CD4-positive, alpha-beta T cell treated with Interleukin-21 for 1 hour (primary cell): ENCODE measurements at places on chromosomes 2 and 18.

- peak; percentile 2 for DNase-seq
These were observed at the start of gene PIEZO2 for GRCh38 chr18:11149441-11150270. TSS of gene PIEZO2 (minus strand) at chr18:11149569. CDS start at chr18:11148588, 981 bp downstream.

DNA sequence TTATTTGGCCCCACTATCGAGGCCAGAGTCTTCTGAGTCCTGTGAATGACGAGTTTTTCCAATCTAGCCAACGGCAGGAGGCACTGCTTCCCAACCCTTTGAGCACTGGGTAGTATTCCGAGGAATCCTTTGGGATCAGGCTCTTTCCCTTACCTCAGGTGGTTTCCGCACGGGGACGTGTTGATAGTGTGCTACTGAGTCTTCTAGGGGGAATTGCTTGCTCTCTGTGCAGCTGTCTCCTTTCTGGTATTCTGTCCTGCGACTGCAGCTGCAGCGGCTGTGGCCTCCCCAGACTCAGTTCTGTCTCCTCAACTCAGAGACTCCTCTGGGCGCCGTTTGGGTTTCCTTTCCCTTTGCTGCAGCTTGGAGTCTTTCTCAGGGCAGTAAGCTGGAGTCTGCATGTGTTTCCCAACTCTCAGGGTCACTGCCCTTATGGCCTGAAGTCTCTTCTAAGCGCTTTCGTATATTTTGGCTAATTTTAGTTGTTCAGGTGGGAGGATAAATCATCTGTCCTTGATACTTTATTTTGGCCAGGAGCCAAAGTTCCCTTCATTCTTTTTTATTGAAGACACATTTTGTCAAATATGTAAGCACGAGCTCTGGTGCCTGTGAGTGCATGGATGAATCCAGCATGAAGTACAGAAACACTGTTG, 118.4 kb downstream of the MAP4K4 start:
- DNase-seq: no peak

DNA sequence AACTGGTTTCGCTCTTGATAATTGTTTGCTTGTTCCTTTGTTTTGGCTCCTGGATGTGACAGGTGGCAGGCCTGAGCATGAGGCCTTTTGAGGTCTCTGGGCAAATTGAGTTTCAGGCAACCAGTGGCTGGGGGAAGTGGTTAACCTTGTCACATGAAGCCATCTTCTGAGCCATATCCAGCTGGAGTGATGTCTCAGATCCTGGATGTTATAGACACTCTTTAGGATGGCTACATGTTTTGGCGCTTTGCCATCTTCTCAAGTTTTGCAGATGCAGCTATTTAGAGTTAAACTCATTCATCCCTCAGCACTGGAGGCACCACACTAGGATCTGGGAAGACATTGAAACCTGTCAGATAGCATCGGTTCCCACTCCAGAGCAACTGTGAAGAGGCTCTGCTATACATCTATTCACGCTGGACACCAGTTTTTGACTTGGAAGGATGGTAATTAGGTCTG, 25.3 kb upstream of the TACR1 start:
- DNase-seq: no peak

DNA sequence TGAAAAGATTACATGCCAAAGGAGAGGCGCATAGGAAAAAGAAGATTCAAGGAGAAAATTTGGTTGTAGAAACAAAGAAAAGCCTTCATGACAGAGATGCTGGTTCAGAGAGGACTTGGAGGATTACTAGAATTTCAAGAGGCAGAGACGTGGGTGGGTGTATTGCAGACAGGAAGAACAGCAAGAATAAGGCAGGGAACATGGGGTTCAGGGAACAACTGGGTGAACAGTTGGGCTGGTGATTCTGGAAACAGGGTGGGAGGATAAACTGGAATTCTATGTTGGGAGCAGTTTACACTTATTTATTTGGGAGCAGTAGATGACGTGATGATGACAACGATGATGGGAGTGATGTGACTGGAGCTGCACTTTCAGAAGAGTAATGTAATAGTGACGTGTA, 18.4 kb upstream of the GMCL1 start:
- DNase-seq: no peak

- DNase-seq: no peak
These were observed 51.9 kb downstream of the TSHZ1 start for GRCh38 chr18:75262511-75262910.

GRCh38 chr2:1605102-1606045, 138.9 kb downstream of the PXDN start:
- DNase-seq: no peak

DNA sequence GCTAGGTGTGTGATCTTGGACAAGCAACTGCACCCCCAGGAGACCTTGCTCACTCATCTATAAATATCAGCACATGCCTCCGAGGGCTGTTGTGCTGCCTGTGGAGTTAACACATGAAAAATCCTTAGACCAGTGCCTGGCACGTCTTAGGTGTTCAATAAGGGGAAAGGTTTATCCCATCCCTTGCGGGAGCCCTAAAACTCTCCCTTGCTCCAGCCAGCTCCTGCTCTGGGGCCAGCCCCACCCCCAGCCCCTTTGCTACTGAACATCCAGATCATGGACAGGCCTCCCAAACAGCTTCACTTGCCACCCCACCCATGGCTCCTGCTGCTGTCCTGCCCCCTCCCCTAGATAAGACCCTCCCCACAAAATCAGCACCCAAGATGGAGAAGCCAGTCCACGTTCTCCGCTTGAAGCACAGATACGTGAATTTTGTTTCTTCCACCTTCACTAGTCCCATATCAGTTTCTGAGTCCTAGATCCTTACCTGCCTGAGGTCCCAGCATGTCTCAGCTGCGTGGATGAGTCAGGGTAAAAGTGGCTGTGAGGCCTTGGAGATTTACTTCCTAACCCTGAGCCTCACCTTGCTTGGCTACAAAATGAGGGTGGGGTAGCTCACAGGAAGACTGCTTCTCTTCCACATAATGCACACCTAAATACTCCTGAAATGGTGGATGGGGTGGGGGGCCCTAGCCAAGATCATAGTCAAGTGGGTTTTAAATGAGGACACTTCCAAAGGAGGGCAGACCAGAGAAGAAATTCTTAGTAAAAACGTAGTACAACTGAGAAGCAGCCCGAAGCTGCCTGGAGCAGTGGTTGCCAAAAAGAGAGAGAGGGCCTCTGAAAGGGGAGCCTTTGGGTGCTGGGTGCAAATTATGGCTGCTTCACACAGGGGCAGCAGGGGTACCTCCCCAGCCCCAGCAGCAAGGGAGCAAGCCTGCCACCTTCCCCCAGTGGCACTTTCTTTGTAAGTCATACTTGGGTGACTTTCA, 40.4 kb downstream of the C1QL2 start:
- no peak for DNase-seq

- no peak for DNase-seq
These were observed 33.8 kb downstream of the GPC1 start for GRCh38 chr2:240469239-240469636.

DNA sequence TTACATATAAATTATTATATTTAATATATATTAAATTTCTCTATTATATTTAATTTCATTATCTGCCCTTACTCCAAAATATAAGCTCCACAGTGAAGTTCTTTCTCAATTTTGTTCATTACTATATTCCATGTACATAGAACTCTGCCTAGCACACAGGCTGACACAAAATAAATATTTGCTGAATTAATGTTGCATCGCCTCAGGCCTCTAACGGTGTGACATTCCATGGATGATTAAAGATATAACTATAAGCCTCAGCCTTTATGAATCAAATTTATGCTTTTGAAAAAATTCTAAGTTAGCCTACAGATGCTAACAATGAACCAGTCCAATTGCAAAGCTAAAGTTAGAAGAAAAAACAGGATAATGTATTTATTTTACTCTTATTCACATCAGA, 1337.2 kb upstream of the NRXN1 start:
- DNase-seq: no peak

- DNase-seq: no peak
These were observed 207.3 kb upstream of the RAB6C start for GRCh38 chr2:129772190-129772579.

GRCh38 chr2:751474-751873, 74.3 kb upstream of the TMEM18 start:
- DNase-seq: no peak

DNA sequence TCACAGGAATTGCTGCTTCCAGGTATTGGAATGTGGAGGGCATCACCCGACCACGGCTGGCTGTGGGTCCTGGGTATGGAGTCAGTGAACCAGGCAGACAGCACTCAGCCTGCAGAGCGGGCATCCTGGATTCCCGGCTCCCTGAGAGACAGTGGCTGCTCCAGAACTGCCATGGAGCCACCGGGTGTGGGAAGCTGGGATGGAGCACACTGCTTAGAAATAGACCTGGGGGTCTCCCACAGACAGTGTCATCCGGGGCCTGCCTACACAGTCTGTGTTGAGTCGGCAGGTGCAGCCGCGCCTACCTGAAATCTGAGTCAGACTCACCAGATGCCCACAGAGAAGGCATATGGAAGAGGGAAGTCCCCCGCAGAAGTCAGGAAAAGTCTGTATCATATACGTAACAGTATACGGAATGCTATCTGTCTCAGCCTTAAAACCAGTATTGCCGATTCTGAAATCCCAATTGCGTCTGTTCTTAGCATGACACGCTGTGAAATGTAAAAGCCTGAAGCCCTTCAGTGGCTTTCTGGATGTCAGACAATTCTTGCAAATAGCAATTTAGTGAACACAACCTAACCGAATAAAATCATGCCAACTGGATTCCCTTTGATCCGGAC, 509.7 kb upstream of the MYT1L start:
- no peak for DNase-seq

DNA sequence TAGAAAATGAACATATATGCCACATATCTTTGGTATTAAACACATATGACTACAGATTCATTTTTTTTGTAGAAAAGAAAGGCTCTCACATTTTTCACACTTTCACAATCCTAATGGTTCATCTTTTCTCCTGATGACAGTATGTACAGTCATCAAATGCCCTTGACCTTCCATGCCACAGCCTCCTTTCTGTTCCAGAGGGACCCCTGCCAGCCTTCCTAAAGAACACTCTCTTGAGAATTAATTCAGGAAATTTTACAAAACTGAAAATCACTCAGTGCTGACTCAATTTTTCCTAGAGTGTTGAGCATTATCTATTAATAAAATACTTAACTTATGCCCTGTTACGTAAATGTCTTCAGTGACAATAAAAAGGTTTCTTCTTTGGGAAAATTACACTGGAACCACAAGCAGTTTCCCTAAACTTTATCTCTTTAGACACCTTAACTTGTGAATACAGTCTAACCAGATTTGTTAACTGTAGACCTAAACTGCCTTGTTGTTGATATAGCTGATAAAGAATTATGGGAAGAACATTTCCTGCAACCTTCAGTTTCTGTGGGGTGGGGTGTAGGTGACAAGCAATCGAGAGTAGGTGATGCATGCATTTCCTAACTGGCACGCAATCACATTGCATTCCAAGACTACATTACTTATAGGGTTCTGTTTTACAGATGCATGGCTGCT, 15.3 kb upstream of the ACOXL start:
- no peak for DNase-seq

GRCh38 chr18:54776282-54776977, 51.8 kb upstream of the RAB27B start:
- DNase-seq: no peak

GRCh38 chr2:120739438-120740090, 3.9 kb downstream of the GLI2 start:
- DNase-seq: no peak

GRCh38 chr2:138421971-138422335, 79.6 kb upstream of the SPOPL start:
- no peak for DNase-seq

DNA sequence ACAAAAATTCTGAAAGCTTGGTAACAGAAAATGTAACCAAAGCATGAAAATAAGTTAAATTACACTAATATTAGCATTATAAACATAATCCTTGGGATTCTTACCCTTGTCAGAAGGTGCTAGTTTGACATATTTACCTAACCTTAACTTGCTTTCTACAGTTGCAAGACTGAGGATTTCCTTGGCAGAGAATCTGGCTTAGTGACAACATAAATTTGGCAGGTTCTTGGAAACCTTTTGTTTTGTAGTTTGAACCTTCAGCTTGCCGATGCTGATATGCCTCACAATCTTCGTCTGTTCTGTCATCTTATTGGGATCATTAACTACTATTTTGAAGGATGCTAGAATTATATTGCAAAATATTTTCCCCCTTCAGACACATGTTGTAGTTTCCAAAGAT, 3.4 kb downstream of the XIRP2 start:
- no peak for DNase-seq

- DNase-seq: no peak
These were observed 288.6 kb downstream of the NDUFA10 start for GRCh38 chr2:239736358-239737143.

DNA sequence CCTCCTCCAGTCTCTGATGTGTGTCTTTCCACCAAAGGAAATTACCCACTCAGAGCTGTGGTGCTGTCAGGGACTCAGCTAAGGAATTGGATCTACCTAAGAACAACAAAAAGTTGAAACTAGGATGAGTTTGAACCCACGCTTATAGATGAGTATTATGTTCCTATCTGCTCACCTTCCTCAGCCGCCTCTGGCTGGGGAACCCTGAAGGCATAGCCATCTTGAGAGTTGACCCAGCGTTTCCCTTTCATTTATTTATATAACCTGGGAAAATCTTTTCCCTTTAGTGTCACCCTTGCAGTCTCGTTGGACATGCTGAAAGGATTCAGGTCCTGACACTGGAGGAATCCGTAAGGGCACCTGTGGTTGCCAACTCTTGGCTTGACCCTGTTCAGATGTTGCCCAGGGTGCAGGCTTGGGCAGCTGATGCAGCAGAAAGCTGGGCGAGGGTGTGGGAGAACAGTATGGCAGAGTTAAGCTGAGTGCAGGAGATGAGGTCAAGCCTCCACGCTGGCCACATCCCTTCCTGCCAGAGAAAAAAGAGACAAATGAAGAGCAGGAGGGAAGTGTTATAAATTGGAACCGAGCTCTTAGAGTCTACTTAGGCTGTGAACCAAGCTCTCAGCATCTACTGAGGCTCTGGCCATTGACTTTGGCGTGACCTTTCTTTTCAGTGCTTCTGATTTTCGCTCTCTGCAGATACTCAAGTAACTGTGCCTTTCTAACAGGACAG, 1.9 kb downstream of the CDH20 start:
- DNase-seq: no peak

DNA sequence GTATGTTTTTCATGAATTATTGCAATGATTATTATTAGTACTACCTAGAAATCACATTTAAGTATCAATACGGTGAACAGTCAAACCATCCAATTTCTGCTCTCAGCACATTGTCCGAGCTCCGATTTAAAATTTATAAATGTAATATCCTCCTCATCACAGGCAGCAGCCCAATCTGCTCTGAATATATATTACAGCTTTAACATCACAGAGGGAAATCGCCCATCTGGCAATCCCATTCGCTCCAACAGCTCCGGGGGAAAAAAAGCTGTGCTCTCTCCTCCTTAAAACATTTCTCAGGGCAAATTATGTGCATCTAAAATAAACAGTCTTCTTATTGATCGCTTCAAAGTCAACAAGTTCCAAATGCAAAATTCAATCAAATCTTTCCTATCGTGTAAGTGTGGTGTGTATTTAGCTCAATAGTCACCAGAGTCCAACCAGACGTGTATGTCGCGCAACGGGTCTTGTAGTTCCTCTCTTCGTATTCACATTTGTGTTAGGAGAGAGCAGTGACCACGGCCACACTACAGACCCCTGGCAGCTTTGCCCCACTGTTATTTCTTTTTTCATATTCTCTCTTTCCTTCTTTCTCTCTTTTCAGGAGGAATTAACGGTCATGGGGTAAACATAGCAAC, 2.4 kb downstream of the FIGN start:
- no peak for DNase-seq

- no peak for DNase-seq
These were observed 71.8 kb upstream of the ZNF521 start for GRCh38 chr18:25423760-25424159.
